ENCODE measurements at places on chromosomes 5 and 9. TPM values are rescaled to one million over a fixed set of nuclear protein-coding genes. Genes with fewer than 3 reads are reported as not detected.

TNC gene
- not detected for polyA plus RNA-seq

LCN9 gene
- polyA plus RNA-seq: not detected

OR1J2 gene
- polyA plus RNA-seq: not detected

PTGES gene
- polyA plus RNA-seq: 0.84 TPM

ROR2 gene
- polyA plus RNA-seq: not detected

PCDHGA11 gene
- polyA plus RNA-seq: not detected

PDLIM4 gene
- polyA plus RNA-seq: not detected

GHR gene
- not detected for polyA plus RNA-seq

ANKRD31 gene
- polyA plus RNA-seq: not detected

CDO1 gene
- not detected for polyA plus RNA-seq

GPR151 gene
- not detected for polyA plus RNA-seq

POU5F2 gene
- polyA plus RNA-seq: 0.04 TPM

PRLR gene
- 0.88 TPM for polyA plus RNA-seq

CKMT2 gene
- polyA plus RNA-seq: not detected

HK3 gene
- polyA plus RNA-seq: 869 TPM

RAI14 gene
- polyA plus RNA-seq: not detected

CDKN2B-AS1 gene
- 0.55 TPM for polyA plus RNA-seq
